Fibroblast of skin of left biceps (primary cell): ENCODE measurements at places on chromosomes 5 and 9.

GRCh38 chr9:134320868-134321471, 5.3 kb upstream of the RXRA start:
- DNase-seq, result peak; percentile 57

- no peak for DNase-seq
These were observed 133.7 kb downstream of the PLPPR1 start for GRCh38 chr9:101162231-101162630.

DNA sequence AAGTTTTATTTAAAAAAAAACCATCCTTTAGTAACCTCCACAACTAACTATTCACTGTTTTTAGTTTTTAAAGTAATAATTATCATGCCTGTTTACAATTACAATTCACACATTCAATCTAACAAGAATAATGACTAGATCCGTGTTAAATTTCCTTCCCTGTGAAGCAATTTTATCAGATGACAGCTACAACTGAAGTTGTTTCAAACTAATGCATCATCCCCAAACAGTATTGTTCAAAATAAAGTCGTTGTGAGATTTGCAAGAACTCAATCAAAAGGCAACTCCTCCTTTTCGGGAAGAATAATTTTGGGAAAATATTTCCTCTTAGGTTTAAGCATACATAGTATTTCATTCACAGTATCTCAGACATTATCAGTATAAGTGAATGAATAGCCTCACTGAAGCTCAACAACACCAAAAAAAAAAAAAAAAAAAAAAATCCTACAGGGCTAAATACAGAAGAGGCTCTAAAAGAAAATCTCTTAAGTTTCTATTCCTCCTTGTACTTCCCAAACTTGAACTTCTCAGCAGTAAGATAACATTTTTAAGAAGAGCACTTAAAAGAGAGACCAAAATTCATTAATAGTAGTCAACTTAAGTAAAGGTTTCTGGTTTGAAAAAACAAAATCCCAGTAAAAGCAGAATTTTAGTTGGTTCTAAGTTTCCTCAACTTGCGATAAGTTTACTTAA, 9.4 kb downstream of the C9orf72 start:
- DNase-seq, result no peak

DNA sequence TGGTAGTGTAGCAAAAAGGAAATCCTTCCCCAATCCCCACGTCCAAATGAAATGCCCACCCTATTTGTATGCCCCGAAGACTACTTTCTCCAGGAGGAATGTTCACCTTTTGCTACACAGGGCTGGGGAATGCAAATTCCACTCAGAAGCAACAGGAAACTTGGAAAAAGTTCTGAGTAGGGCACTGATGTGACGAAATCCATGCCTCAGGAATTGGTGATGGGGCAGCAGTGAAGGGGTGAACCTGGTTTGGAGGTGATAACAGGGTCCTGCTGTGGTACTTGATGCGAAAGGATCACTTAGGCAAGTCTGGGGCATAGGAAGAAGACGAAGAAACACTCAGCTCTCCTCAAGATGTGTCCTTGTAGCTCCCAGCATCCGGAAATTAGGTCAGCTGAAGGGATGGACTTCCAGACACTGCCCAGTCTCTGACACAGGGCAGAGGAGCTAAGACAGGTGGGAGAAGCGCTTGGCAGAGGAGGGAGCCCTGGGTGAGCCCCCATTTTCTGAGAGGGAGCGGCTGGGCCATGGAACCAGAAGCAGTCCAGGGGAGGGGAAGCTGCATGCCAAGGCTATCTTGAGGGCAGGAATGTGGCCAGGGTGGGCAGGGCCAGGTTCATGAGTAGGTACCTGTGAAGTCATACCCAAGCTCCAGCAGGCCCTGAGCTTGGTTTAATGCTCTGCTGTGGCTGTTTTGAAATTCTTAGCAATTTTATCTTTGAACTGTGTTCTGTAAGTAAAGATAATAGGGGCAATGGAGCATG, 22.2 kb upstream of the MVB12B start:
- no peak for DNase-seq

DNA sequence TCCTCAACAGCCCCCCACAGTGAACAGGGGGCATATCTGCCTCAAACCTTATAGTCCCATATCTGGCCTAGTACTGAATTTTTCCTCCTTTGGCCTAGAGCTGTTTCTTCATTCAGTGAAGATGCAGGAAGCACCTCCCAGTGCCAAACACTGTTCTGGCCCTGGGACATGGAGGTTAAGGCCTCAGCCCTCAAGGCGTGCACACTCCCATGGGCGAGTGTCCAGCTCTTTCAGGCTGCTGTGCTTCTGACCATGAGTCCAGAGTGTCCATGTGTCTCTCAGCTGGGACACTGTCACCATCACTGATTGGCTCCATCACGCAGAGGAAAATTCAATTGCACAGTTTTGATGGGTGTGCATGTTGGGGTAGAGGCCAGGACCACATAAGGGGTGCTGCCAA, 151.5 kb downstream of the PAX5 start:
- no peak for DNase-seq

GRCh38 chr5:93585041-93585766, 2.2 kb downstream of the NR2F1 start:
- no peak for DNase-seq
